Stimulated activated CD4-positive, alpha-beta T cell treated with anti-CD3 and anti-CD28 coated beads, TNF-alpha, amount 100 ng/mL, for 1 hour (primary cell): ENCODE measurements at places on chromosomes 16 and 17.

- DNase-seq = no peak
Measured at GRCh38 chr16:56748191-56748590, 18.3 kb downstream of the NUP93 start.

- DNase-seq = no peak
Measured at GRCh38 chr16:49120631-49121030, 161.0 kb downstream of the CBLN1 start.

- no peak for DNase-seq
Measured at GRCh38 chr17:60154616-60155426, 5.0 kb downstream of the CA4 start.

GRCh38 chr16:84532855-84533486 is 28.5 kb upstream of the MEAK7 start:
- DNase-seq = no peak

DNA sequence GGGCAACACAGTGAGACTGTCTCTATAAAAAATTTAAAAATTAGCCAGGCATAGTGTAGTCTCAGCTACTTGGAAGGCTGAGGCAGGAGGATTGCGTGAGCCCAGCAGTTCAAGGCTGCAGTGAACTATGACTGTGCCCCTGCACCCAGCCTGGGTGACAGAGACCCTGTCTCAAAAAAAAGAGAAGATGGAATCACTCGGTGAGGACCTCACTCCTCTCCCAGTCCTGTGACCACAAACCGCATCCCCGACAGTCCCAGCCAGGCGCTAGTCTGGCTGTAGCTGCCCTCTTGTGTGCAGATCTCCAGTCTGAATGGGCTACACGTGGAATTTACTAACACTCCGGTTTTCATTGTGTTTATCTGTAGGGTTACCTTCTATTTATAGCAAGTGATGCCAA is 11.1 kb downstream of the DEXI start:
- no peak for DNase-seq
